ENCODE measurements at places on chromosomes 3 and 15.

GRCh38 chr3:15345066-15345607, 12.8 kb upstream of the SH3BP5 start:
- DNase-seq, result no peak

- DNase-seq, result no peak
These were observed 18.2 kb upstream of the CLDN16 start for GRCh38 chr3:190369668-190370295.

DNA sequence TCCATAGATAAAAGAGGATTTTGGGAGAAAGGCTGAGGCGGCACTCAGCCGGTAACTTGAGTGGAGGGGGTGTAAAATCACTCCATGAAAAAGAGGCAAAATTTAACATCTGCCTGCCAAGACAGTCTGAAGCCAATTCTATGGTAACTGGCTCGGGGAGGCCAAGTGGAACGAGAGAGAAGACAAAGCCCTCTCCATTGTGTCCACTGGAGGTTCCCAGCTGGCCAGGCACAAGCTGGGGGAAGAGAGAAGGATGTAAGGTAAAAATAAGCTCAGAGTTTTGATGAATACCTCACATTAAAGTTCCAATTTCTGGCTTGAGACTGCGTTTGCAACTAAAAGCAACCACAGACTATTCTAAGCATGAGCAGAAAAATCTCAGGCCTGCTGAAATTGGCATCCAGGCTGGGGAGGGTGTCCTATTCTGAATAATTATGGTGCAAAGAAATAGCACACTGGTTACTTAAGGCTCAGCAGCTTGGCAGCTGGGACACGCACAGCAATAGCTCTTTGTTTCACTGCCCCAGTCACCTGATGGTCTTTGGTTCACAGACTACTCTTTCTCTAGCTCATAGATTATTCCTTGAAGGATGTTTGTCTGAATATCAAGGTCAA, 48.8 kb downstream of the CHRD start:
- DNase-seq, result no peak

DNA sequence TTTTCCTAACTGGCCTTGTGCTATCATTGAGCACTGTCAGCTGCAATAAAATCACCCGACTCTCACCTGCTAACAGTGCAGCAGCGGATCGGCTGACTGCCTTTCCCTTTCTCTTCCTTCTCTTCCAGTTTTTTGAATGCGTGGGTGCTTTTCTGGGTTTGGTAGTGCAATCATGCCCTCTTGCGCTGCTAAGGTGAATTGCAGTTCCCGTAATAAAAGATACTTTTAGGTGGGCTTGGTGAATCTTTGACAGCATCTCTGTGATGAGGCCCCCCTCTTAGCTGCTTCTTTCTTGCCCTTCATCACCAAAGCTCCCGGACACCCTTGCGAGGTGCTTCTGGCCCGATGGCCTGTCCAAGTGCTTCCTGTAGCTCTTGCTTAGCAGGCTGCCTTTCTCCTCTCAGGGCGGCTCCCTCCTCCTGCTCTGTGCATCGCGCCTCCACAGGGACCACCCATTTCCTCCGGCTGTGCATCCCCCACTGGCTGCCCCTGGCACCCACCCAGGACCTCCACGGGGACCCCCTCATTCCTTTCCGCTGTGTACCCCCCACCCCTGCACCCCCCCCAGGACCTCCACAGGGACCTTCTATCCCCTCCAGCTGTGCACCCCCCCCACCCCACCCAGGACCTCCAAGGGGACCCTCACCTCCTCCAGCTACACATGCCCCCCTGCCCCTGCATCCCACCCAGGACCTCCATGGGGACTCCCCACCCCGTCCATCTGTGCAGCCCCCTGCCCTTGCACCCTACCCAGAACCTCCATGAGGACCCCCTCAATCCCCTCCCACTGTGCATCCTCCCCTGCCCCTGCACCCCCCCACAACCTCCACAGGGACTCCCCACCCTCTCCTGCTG, 50.8 kb upstream of the RPL32 start:
- peak; percentile 37 for DNase-seq

- DNase-seq, result peak; percentile 70
These were observed 43.5 kb upstream of the BDH1 start for GRCh38 chr3:197599089-197599765.

GRCh38 chr3:173893835-173894234, 496.3 kb downstream of the NLGN1 start:
- DNase-seq, result no peak

DNA sequence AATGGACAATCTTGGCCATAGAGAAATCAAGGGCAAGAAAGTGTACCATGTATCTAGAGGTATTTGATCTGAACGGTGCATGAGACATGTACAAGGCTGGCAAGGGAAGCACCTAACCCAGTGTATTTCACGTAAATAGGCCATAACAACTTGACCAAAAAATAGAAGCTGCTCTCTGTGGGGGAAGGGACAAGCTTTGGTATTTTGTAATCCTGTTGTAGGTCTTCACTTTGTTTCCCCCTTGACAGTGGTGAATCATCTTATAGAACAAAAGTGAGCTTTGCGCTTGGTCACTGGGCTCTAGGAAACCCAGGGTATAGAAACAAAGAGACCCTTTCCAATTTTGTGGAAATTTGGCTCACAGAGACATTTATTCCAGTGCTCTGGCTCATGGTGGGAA, 21.0 kb downstream of the LARS2 start:
- no peak for DNase-seq

DNA sequence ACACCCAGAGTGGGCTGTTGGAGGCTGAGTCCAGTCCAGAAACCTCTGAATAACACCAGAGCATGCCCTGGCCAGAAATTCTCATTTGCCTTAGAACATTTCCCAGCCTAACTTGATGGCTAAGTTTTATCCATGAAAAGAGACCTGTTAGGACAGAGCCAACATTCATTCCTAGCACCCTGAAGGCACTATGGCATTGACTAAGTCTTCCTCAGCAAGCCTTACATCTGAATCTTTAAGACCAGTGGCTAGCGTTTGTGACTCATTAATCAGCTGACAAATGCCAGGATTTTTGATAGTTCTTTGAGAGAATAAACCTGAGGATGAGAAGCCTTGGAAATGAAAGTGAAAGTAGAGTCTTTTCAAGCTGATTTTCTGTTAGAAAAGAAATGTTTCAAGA, 1087.1 kb upstream of the ALCAM start:
- DNase-seq, result no peak

DNA sequence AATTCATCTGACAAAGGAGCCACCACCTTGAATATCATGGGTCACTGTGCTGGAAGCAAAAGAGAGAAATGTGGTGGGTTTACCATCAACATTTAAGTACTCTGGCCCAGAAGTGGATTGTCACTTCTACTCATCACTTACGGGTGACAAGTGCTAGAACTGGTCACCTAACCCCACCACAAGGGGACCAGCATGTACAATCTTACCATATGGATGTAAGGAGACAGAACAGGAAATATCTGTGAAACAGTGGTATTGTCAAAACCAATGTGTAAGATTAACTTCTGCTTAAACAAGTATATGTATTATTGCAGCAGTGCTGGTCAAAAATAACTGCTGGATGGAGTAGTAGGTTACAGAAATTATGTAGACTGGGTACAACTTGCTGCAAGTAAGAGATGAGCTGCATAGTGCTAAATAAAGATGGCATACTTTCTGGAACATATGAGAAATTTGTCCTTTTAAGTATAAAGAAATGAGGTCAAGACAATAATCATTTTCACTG, 171.8 kb downstream of the POTEB3 start:
- DNase-seq, result no peak

DNA sequence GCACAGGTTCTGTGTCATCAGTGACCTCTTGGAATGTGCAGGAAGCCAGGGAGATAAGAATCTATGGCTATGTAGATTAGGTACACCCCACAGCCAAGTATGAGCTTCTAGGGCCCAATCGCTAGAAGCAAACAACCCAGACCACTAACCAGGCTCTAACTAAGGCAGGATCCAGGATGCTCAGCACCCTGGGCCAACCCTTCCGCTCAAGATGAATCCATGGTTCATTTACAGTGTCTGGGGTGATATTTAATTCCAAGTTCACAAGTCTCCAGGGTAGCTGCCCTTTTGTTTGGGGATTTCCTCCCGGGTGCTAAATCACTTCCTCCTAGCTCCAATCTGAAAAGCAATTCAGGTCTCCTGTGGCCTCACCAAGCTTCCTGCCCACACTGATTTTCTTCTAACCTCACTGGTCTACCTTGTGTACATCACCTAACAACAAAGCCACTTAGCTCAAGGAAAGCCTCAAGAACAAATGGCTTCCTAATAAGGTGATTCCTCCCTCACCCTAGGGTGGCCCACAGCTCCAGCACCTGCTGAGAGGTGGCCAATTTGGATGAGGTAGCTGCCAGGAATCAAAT, 2.4 kb downstream of the EHD4 start:
- peak; percentile 14 for DNase-seq

GRCh38 chr3:152583963-152584362, 251.0 kb upstream of the P2RY1 start:
- no peak for DNase-seq

DNA sequence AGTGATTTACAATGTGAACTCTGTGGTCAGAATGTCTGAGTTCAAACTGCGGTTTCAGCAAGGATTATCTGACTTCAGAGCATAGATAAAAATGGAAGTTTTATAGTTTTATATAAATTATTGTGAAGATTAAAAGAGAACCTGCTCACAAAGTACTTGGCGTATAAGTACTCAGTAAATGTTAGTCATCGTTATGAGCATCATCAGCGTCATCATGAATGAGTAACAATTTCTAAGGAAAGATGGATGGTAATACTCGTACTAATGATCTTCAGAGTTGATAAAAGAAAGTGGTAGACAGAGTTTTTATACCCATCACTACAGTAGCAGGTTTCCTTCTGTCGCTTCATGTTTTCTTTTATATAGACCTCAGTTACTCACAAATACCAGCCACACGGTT, 341.8 kb downstream of the RAP2B start:
- DNase-seq, result no peak

DNA sequence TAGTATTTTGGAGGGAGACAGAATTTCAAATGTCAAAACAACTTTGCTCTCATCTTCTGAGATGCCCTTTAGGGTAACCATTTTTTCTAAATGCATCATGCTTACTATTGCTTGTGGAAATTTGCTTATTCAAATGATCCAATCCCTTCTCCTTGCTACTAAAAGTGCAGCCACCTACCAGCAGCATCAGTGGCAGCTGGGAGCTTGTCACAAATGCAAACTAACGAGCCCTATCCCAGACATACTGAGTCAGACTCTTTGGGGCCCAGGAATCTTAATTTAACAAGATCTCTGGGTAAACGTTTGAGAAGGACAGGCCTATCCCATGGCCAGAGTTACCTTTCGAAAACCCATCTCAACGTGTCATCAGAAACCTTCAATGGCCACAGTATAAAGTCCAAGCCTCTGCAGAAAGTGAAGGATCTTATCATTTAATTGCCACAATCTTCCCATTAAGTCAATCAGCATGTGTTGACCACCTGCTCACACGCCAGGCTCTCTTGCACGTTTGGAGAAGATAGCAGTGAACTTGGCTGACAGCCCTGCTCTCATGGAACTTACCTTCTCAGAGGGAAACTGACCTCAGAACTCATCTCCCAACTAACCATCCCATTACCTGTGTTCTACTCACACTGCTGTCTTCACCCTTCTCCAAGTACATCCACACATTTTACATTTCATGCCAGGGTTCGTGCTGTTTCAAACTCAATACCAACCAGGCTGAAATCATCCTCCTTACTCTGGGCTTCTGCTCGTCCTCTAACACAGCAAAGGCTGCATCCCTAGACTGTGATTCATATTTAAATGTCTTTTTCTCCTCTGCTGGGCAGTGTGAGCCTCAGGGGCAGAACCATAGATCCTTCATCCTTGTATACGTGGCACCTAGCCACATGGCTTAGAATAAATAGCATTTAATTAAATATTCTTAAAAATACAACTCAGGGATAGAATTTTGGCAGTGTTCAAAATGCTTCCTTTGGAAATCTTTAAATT, 24.8 kb upstream of the VGLL4 start:
- DNase-seq, result no peak

DNA sequence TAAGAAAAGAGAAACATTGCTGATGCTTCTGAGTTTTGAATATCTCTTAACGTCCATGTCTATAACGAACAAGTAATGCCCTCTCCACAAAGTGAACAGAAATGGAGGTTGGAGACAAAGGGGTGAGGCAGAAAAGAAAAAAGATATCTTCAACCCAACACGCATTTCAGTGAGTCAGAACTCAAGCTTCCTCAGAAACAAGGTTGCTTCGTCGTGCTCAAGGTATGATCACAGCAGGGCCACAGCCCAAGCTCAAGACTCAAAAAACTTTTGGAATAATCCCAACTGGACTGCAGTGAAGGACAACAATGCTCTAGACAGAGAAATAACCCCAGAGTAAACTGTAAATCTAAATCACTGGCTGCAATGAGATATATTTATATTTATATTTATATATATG, 18.9 kb downstream of the WNT5A start:
- DNase-seq, result no peak
